ENCODE measurements at places on chromosomes 16 and 17.

DNA sequence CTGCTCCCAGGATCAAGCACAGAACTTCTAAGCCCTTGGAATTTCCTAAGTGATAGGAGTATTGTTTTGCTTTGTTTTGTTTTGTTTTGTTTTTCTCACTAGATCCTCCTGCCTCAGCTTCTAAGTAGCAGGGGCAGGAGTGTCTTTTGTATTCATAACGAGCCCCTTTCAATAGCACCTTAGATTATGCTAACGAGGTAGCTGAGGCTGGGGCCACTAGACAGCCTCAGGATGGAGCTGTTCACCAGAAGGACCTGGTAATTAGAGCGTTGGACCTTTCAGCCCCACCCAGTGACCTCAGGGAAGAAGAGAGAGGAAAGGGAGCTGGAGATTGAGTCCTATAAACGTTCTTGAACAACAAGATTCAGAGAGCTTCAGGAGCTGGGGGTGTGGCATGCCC is 43.6 kb downstream of the IKZF3 start:
- no peak for DNase-seq

DNA sequence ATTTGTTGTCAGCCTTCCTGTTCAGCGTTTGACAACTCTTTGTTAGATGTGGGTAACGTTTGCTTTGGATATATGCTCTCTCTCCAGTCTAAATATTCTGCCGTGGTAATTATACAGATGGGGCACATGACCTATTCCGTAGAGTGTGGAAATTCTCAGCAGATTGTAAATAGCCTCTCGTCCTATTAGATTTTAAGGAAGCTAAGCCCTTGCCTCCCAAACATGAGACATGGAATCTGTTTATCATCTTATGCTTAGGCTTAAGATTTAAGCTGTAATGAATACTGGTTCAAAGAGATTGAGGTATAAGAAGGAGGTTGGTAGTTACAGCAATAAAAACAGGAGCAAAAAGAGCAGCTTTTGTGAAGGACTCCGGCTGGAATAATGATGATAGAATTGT is 87.4 kb downstream of the RBFOX1 start:
- no peak for DNase-seq

- no peak for DNase-seq
Measured at GRCh38 chr17:37220607-37220953, 155.2 kb upstream of the C17orf78 start.

DNA sequence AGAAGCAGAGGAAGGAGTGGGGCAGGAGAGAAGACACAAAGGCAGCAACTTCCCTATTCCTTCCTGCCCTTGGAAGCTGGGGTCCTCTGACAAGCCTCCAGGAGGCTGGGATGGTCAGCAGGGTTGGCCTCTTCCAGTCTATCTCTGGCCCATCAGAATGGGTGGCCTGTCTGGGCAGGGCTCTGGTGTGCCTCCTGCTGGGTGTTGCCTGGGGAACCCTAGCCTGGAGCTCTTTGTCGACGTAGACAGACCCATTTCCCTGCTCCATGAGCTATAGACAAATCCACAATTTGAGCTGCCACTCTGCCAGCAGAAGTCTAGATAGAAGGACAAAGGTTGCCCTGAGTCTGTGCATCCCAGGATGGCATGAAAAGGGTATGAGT is 11.4 kb downstream of the IGFBP4 start:
- DNase-seq: no peak

GRCh38 chr17:75335315-75335714 is 46.1 kb upstream of the SLC25A19 start:
- no peak for DNase-seq

GRCh38 chr16:72946474-72947194 is 101.3 kb downstream of the ZFHX3 start:
- DNase-seq: no peak

GRCh38 chr16:19936441-19936840 is 51.8 kb upstream of the GPRC5B start:
- no peak for DNase-seq

GRCh38 chr16:80511824-80512592 is 28.8 kb upstream of the DYNLRB2 start:
- DNase-seq: no peak

- DNase-seq: no peak
Measured at GRCh38 chr17:792277-792676, 10.1 kb downstream of the MRM3 start.

DNA sequence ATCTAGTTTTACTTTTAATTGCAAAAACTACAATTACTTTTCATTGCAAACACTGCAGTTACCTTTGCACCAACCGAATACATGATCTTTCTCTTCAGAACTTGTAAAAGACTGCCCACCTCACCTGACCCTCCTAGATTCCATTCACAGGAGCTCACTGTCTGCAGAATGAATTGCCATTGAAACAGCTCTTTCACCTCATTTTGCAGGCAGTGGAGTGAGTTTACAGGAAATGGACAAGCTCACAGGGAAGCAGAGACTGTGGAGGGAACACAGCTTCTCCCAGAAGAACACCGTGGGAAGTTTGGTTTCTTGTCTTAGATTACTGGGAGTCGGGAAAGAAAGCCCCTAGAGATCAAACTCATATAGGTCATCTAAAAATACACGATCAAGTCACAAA is 439.7 kb upstream of the RBFOX1 start:
- no peak for DNase-seq

DNA sequence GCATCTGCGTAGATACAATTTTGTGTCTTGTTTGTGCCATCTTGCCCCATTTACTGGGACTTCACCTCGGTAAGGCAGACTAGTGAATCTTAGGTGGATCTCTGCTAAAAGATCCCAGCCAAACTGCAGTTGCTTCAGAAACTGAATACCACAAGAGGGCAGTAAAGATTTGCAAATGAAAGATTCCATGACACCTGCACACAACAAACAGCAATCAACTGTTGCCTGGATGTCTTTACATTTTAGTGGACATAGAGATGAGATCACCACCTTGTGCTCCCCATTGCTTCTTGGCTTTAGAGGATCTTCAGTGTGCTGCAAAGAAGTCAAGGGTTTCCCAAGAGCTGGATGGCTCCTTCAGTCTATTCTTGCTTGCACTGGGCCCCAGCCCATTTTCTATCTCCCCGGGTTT is 119.2 kb upstream of the CACNG5 start:
- DNase-seq: no peak

- no peak for DNase-seq
Measured at GRCh38 chr16:59305850-59306249, 571.7 kb upstream of the GOT2 start.

- no peak for DNase-seq
Measured at GRCh38 chr17:42674755-42675347, 1.9 kb downstream of the PLEKHH3 start.

GRCh38 chr16:30867747-30868146 is 26.1 kb downstream of the BCL7C start:
- no peak for DNase-seq

DNA sequence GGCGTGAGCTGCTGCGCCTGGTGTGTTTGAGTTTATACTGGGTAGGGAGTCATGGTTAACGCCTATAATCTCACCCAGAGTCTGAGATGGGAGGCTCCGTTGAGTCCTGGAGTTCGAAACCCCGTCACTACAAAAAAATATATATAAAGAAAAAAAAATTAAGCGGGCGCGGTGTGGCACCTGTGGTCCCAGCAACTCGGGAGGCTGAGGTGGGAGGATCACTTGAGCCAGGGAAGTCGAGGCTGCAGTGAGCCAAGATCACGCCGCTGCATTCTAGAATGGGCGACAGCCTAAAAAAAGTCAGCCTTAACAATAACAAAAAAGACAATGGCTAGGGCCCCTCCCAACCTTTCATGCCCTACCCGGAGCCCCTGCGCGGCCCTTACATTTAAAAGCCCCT is 17.2 kb upstream of the PRR14 start:
- DNase-seq: no peak

GRCh38 chr17:69452664-69453260 is 38.3 kb downstream of the MAP2K6 start:
- DNase-seq: no peak

DNA sequence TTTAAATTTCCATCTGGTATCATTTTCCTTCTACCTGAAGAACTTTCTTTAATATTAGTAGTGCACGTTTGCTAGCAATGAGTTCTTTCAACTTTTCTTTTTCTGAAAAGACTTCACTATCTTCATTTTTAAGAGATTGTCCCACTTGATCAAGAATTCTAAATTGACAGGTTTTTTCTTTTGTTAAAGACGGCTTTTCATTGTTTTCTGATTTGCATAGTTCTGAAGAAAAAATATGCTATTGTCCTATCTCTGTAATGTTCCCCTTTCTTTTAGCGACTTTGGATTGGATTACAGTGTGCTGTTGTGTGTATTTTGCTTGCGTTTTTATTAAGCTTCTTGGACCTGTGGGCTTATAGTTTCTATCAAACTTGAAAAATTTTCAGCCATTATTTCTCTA is 126.3 kb upstream of the NACA2 start:
- DNase-seq: no peak

DNA sequence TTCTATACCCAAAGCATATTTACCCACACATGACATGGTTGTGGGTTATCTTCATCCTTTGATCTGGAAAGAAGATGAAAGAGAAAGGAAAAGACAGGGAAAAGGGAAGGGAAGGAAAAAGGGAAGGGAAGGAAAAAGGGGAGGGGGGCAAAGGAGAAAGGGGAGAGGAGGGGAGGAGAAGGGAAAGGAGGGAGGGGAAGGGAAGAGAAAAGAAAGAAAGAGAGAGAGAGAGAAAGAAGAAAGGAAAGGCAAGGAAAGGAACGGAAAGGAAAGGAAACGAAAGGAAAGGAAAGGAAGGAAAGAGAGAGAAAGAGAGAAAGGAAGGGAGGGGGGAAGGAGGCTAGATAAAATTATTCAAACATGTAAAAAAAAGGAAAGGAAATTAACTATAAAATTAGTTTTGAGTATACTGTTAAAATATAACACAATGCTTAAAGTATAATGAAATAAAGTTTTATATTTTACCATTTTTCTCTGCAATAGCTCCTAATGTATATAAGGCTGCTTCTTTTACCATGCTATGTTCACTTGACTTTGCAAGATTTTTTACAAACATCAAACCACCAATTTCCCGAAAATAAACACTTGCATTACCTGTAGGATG is 11.2 kb downstream of the TERB1 start:
- no peak for DNase-seq

- no peak for DNase-seq
Measured at GRCh38 chr17:18318117-18318516, 3.0 kb downstream of the SMCR8 start.
